ENCODE measurements at places on chromosomes 7 and 10. TPM values are rescaled to one million over a fixed set of nuclear protein-coding genes. Genes with fewer than 3 reads are reported as not detected.

DNA sequence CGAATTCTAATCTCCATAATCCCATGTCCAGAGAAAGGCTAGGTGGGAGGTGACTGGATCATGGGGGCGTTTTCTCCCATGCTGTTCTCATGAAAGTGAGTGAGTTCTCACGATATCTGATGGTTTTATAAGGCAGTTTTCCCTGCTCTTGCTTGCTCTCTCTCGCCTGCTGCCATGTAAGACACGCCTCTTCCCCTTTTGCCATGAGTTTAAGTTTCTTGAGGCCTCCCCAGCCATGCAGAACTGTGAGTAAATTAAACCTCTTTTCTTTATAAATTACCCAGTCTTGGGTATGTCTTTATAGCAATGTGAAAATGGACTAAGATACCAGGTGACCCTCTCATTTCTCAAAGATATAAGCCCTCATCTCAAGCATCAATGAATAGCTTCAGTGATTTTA, 1.1 kb upstream of the ACTA2 start:
- DNase-seq, result no peak

DNA sequence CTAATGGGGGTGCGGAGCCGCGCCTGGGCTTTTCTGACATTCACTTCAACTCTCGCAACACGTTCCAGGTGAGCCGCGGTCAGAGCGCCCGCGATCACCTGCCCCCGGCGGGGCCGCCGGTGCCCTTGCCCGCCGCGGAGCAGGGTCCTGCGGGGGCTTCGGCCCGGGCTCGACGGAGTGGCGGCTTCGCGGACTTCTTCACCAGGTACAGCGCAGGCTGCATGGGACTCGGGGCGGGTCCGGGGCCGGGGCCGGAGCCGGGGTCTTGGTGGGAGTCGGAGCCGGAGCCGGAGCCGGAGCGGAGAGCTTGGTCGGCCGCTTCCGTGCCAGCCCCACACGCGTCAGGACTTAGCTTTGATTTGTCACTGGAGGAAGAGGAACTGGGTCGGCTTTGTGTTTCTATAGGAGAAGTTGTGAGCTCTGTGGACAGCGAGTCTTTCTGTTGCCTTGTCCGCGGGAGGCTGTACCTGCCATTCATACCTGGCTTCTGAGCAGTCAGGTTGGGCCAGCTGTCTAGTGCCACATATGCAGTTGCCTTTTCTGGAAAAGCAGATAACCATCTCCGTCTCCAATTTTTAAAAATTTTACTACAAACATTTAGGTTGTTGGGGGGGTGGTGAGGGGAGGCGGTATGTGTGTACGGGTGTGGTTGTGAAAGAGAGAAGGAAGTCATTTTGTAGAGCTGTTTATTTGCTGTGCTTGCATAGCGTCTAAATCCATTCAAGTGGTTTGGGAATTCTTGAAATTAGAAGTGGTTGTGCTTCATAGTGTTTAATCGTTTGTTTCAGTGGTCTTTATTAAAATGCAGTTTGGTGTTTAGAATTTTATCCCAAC, 1.3 kb downstream of the TBC1D12 start:
- peak; percentile 68 for DNase-seq

DNA sequence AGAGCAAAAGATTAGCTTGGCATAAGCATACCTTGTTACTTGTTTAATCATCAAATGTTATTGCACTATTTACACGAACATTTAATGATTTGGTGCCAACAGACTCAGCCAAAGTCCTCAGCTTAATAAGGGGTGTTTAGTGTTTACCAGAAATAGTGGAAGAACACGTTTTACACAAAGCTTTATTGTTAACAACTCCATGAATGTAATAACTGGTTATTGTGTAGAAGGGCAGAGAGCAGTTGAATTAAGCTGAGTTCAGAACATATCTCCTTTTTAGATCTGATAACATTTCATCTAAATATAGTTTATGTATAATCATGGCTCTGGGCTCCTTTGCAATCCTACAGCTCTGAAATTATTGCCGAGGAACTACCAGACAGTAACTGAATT, 99.1 kb downstream of the CABCOCO1 start:
- no peak for DNase-seq

Gene C10orf143
- total RNA-seq, result 1.3 TPM

Gene WNT8B
- not detected for total RNA-seq
